Mesenteric fat pad (tissue), 1 donor: ENCODE measurements at places on chromosomes 7 and 10.

- DNase-seq, result no peak
These were observed at the start of gene GJC3 for GRCh38 chr7:99928994-99929729. GJC3 (minus strand) TSS chr7:99929620; CDS start chr7:99929620, 0 bp downstream.

DNA sequence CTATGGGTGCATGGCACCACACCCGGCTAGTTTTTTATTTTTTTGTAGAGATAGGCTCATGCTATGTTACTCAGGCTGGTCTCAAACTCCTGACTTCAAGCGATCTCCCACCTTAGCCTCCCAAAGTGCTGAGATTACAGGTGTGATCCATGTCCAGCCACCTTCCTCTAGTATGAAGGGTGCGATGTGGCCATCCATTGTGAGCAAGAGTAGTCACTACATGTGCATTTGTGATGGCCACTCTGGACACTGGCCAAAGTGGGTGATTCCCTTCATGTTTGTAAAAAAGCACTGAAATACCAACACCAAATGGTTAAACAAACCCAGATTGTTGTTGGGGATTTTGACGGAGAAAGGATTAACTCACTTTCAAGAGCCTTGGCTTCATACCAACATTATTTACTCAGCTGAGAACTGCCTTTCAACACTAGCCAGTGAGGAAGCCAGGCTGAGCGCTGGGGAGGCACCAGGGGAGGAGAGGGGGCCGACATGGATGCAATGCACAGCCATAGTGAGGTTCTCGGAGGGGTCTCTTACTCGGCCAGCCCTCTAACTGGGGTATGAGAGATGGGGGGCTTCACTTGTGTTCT lies 198.1 kb upstream of the LYZL2 start:
- no peak for DNase-seq

DNA sequence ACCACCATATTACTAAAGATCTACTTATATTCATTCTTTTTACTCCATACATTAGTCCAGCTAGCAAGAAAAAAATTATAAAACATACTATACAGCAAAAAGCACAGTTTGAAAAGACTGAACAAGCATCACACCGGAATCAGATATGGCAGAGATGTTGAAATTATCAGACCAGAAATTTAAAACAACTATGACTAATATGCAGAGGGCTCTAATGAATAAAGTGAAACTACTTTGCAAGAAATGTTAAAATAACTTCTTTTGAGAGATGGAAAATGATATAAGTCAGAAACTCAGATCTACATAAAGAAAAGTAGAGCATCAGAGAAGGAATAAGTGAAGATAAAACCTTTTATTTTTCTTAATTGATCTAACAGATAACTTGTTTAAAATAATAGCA lies 50.9 kb downstream of the SGCE start:
- DNase-seq, result no peak

DNA sequence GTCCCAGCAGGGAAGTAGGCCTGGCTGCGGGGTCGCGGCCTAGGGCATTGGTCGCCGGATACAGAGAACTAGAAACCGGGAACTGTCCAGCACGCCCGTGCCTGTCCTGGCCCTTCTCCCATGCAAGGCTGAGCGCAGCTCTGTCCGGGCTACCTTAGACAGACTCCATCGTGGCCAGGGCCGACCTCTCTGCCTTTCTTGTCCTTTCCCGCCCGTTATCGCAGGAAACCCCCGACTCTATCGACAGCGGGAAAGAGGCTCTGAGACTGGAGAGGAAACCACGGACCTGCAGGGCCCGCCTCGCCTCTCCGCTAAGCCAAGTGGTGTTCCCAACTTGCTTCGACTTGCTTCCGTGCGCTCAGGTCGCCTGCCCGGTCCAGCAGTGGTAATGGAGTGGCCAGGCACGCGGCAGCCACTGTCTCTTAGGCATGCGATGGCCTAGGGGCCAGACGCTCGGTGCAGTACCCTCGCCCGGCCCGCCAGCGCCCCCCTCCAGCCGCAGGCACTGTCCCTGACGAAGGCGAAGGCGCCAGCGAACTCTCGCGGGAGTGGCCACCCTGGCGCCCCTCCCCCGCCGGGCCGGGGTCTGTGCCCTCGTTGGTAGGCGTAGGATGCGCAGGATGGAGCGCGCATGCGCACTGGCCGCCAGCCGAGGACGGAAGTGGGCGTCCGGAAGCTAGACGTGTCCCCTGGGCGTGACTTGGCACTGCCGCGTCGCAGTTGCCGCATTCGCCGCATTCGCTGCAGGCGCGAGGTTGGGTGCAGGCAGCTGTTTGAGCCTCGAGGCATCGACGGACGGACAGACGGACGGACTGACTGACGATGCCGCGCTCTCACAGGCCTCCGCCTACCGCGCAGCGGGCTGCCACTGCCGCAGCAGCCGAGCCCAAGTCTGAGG lies 54.4 kb downstream of the MCMBP start:
- no peak for DNase-seq

DNA sequence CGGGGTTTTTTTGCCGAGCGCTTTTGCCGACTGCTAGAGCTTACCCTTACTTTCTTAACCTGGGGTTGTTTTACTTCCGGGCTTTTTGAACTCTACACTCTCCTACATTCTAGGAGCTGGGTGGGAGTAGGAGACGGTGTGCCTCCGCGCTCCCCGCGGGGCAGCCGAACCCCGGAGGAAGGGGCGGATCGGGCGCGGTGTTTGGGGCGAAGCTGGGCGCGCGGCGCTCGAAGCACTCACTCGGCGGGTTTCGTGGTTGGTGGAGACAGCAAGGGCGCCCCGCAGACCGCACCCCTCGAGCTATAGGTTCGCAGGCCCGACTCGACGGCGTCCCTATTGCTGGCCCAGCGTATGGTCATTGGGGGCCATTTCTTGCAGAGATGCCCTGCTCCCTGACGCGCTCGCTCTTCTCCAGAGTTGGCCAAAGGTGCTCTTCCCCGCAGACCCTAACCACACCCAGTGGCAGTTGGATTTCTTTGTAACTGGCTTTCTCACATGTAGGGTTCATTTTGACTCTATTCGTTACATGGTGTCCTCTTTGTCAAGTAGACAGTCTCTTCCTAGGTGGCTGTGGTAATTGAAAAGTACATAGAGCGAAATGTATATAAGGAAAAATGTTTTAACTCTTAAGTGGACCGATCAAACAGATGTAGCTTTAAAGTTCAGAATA lies 364 bp downstream of the ZNF518A start:
- peak; percentile 91 for DNase-seq

GRCh38 chr10:122243550-122243949 lies 27.5 kb upstream of the BTBD16 start:
- no peak for DNase-seq

GRCh38 chr10:124710266-124710881 lies 33.8 kb downstream of the FAM53B start:
- DNase-seq, result no peak

GRCh38 chr7:44767912-44768627 lies 19.4 kb downstream of the ZMIZ2 start:
- DNase-seq, result no peak

- DNase-seq, result no peak
These were observed 91.1 kb downstream of the PLXNA4 start for GRCh38 chr7:132485136-132485535.

- DNase-seq, result no peak
These were observed 190.8 kb upstream of the TMEM196 start for GRCh38 chr7:19964246-19964645.

- peak; percentile 26 for DNase-seq
These were observed 58.7 kb upstream of the AUTS2 start for GRCh38 chr7:69539531-69539930.

DNA sequence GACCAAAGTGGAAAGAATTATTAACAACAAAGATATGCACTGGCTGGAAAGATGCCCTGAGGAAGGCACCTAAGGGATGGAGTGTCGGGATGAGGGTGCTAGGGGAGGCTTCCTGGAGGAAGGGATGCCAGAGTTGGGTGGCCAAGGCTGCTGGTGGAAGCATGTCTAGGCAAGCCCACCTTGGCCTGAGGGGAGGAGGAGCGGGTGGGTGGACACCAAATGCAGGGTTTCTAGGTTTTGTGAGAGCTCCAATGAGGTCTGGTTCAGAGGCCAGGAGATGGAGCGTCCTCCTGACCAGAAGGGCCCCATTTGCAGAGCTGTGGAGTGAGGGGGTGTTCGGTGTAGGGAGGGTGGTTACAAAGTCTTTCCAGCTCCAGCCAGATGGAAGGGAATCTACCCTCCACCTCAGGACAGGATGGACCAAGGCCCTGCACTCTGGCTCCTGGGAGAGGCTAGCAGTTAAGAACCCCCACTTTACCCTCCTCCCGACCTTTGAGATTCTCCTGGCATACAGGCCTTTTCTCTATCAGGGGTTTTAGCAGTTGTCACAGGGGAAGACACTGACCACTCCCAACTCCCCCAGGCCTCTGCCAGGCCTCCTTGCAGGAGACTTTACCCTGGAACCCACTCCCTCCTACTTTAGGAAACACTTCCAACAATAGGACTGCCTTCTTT lies 3.0 kb upstream of the DDIT4 start:
- DNase-seq, result no peak

DNA sequence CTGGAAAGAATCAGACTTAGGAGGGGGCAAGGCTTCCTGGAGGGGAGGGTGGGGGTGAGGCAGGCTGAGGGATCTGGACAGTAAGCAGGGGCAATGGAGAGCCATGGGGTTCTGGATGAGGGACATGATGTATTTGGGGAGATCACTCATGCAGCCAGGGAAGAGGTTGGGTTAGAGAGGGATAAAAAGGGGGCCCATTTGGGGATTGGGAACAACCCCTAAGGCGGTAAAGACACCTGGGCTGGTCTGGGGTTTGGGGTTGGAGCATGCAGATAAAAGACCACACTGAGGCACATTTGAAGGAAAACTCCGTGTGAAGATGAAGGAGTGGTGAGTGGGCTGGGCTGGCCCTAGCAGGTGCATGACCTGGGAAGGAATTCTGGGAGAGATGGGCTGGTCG lies 30.8 kb downstream of the HIF1AN start:
- peak; percentile 30 for DNase-seq

- no peak for DNase-seq
These were observed 12.1 kb downstream of the ATG9B start for GRCh38 chr7:151012031-151012692.

- no peak for DNase-seq
These were observed 22.9 kb upstream of the TCF7L2 start for GRCh38 chr10:112926906-112927688.

- DNase-seq, result no peak
These were observed 43.9 kb downstream of the MRPS24 start for GRCh38 chr7:43825391-43825808.

DNA sequence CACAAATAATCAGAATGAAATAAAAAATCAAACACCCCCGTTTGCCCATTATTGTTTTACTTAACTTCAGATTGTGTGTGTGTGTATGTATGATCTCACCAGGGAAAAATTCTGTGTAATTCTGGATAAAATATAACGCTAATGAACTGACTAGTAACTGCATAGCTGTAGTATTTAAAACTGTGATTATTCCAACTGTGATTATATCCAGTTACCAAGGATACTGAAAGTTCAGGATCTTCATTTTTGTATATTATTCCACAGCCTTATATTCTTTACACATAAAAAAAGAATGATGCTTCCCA lies 2.9 kb downstream of the TWIST1 start:
- no peak for DNase-seq

DNA sequence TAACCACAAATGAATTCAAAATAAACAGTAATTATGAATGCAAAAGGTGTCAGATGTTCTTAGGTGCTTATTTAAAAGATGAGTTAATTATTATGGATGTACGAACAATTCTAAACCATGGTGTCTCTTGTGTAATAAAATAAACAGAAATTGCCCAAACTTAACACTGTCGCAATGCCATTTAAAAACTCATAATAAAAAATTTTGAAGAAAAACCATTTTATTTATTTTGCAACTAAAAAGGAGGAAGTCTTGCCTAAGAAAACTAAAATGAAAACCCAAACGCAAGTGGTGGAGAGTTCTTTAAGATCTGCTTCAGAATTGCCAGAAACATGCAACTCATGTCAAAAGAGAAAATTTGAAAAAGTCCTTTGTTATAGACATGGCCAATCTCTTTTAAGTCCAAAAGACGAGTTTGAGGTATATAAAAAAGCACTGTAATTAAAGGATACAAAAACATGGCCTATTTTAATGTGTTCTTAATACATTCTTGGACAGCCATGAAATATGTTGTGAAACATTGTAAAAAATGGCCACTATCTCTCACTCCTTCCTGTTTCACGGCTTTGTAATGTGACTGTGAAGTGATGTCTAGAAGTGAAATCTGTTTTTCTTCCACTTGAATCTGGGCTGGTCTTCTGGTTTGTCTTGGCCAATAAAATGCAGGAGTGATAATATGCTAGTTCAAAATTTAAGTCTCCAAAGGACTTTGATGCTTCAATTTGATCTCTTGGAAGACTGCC lies 322.9 kb downstream of the PRPF18 start:
- DNase-seq, result no peak

GRCh38 chr10:73773152-73773879 lies 8.5 kb upstream of the CHCHD1 start:
- DNase-seq, result peak; percentile 87

DNA sequence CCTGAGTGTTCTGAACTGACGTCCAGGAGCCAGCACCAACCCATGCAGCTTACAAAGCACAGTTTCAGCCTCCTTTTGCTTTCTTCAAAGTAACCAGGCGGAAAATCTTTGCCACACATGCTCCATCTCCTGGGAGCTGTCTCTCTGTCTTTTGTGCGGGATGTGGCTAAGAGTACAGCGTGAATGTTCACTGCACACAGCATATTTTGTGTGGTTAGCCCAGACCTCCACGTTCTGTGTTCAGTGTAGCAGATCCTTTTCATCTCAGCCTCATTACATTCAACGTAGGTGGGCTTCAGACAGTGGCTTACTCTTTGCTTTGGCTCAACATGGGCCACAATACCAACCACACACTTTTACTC lies 200.8 kb downstream of the TNS3 start:
- DNase-seq, result no peak

- no peak for DNase-seq
These were observed 975.2 kb downstream of the SORCS1 start for GRCh38 chr10:106189292-106189691.
